ENCODE measurements at places on chromosomes 2 and 18.
A peak's percentile ranks its signal among the peaks of the same experiment; 100 is the strongest.

GRCh38 chr18:61331051-61331450 lies 2.2 kb upstream of the CDH20 start:
- DNase-seq, result no peak

DNA sequence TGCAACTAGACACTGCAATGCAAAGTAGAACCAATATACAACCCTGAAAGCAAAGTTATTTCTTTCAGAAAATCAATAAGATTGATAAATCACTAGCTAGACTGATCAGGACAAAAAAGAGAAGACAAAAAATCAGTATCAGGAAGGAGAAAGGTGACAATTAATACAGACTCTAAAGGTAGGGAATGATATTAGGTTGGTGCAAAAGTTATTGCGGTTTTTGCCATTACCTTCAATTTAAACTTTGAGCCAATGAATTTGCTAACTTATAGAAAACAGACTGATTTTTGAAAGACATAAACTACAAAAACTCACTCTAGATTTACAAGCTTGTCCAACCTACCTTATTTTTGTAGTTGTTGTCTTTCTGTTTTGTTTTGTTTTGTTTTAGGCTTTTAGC lies 30.5 kb upstream of the MRPS9 start:
- DNase-seq, result no peak

GRCh38 chr18:48563027-48563426 lies 24.2 kb downstream of the CTIF start:
- DNase-seq, result peak; percentile 49

DNA sequence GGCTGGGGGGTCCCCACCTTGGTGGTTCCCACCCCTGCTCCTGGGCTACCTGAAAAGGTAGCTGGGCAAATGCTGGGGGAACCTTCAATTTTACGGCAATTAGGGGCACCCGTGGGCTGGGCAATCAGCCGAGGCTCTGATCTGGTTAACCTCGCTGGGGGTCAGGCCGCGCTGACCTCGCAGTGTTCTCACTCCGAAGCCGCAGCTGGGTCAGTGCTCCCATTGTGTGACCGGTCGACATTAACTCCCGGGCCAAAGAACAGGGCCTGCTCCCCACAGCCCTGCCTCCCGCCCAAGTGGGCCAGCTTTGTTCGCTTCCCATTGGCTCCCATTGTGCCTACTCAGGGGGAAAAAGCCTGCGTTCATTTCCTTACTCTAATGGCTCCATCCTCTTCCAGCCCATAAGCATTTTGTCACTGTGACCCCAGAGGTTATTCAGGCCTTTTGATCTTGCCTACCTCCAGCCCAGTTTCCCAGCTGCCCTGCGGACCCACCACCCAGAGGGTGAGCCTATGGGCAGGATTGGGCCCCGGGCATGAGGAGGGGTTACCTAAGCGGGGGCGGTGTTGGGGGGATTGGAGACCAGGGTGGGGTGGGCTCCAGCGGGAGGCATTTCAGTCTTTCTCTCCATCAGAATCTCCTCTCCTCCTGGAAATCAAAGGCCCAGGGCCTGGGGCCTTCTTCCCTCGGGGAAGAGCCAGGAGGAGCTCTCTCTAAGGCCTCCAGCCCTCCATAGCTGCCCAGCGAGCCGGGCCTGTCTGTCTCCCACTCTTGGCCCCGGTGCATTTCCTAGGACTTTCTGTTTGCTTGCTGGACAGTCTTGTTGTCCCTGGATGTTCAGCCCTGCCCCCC lies 90.1 kb downstream of the MYCN start:
- no peak for DNase-seq

DNA sequence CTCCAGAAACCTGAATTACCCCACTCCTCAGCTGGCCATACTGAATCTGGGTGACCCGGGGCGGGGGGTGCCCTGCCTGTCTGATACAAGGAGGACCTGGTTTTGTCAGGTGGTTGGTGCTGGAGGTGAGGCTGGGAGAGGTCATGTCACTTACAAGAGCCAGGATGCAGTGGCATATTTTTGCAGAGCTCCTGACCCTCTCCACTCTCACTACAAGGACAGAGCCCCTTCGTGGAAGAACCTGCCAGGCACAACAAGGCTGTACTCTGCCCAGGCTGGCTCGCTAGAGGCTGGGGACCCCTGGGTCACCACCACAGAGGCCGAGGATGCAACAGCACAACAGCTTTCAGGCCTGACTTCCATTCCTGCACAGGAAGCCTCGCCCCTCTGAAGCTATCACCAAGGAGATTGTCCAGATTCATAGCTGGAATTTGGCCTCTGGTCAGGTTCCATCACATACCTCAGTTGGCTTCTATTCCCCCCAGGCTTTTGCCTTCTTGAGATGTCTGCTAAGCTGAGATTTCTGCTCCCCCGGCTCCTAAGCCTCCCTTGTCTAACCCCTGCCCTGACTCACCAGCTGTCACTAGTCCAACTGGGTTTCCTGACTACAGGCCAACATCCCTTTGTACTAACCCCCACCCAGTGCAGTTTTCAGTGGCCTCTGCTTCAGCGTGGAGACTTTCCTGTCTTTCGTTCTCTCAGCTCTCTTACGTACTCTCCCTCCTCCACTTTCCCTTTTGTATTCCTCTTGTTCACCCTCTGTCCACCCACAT lies 132.5 kb upstream of the EPAS1 start:
- no peak for DNase-seq

GRCh38 chr2:172120118-172120517 lies 17.4 kb upstream of the DLX2 start:
- no peak for DNase-seq

DNA sequence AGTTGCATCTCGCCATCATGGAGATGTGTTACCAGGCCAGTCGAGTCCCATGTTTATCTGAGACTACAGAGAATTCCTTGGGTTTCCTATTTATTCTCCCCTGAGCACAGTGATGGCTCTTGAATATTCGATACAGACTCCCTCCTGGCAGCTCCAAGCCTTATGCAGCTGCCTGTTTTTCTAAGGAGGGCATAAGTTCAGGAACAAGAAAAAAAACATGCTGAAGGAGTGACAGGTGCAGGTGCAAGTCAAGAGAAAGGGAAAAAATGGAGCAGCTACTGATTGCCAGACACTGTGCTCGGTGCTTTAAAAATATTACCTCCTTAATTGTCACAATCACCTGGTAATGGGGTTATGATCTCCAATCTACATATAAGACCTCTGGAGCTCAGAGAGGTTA lies 177.2 kb upstream of the DPP10 start:
- no peak for DNase-seq

DNA sequence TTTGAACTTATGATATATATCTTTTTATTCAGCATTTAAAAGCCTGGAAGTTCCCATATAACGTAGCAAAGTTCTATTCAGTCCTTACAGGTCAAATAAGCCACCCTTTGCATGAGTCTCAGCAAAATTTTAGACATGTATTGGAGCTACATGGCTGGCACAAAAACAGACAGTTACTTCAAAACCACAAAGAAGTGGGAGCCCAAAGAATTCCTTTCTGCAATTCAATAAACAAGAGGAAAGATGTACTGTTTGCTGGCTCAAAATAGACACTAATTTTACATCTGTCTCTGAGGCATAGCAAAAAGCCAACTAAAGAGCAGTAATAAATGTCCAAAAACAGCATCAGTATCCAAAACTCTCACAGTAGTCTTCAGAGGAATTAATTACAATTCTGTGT lies 87.0 kb downstream of the ZEB2 start:
- no peak for DNase-seq

GRCh38 chr2:19643117-19643518 lies 258.7 kb downstream of the TTC32 start:
- DNase-seq, result no peak

- DNase-seq, result no peak
These were observed 133.6 kb downstream of the DDX1 start for GRCh38 chr2:15725101-15725781.

DNA sequence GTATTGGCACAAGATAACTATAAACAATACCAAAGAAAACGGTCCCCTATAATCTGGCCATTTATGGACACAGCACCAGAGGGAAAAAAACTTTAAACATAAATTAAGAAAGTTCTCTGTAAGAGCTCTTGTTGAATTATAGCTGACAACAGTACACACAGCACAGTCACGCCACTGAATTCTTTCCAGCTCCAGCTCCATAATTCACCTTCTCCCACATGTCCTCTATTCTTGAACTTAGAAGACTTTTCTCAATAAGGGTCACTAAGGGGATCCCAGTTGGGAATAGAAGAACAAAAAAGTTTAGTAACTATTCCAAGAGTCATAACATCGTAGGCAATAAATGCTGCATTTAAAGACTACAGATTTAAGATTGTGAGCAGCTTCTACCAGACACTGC lies 124.6 kb upstream of the CYP1B1 start:
- no peak for DNase-seq

GRCh38 chr18:33578518-33579348 lies 714 bp downstream of the ASXL3 start:
- no peak for DNase-seq

GRCh38 chr2:61988462-61989366 lies 83.2 kb downstream of the COMMD1 start:
- DNase-seq, result no peak

- peak; percentile 17 for DNase-seq
These were observed 21.6 kb downstream of the PMAIP1 start for GRCh38 chr18:59921384-59921891.

DNA sequence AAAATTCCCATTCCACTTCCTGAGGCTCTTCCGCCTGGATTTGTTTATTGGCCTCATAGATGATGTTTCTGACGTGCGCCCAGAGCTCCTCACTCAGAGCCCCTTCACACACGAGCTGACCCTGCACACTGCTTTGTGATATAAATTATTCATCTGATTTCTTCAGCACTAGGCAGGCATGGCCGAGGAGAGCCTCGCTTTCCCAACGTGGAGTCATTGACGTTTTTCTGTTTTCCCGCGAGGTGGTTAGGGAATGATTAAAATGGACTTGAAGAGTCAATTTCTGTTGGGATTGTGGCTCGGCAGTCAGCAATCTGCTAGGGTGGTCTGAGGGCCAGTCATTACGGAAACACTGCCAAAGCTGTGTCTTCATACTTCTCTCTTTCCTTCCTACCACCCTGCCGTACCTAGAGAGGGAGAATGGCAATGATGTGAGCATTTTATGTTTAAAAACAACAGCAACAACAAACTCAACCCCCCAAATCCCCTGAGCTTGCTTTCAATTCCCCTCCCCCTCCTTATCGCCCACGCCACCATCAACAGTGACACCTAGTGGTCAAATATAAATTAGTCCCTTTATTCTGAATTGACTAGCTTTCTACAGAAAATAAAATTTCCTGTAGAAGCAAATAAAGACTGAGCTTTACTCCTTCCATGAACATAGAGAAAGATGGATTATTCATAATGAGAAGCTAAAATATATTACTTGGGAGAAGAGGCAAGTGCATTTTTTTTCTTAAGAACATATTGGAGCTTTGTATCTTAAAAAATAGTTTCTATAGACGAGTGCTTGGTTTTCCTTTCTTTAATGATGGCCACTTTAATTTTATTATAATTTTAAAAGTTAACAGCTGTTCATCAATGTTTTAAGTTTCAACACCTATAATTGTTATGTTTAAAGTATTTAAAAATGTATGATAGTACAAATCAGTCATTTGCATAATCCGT lies 285.1 kb downstream of the MTX2 start:
- DNase-seq, result peak; percentile 74

DNA sequence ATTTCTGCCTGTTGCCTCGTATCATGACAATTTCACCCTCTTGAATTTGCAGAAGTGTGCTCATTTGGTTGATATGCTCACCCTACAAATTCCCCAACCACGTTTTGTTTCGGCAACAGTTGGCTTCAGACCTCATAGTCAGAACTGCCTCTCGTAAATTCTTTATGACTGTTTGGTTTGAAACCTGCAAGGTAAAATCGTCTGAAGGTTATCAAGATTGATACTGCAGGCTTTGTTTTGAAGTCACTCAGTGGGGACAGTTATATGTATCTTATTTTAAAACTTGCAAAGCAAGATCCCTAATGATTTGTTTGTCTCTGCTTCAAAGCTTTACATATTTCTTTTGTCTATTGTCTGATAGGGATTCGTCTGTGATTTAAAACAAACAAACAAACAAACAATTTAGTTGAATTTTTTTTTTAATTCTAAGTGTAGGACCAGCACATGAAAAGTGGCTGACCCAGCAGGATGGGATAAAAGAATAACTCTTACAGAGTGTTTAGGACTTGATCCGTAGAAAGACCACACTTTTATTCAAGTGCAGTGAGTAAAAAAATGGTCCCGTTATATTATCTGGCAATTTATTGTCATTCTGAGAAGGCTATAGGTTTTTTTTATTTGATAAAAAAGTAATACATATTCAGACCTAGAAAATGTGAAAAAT lies 45.7 kb upstream of the MYCN start:
- DNase-seq, result no peak
